ENCODE measurements at places on chromosomes 3 and 15.

- DNase-seq: no peak
Observed at GRCh38 chr3:178182337-178182779, 353.9 kb upstream of the KCNMB2 start.

DNA sequence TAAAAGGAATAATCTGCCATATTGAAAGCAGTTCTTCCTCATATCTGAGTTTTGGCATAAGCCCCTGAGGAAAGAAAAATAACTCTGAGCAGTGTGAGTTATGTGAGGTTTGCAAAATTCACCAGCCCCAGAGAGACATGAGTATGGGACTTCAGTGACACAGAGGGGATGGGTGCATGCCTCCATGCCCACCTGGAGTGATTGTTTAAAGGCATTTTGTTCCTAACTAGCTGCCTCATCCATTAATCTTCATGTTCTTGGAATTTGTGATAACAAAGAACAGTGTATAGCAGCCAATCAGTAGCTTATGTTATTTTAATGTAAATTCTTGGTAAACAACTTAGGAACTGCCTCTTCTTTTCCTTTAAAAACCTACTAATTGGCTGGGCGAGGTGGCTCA is 11.1 kb upstream of the ESYT3 start:
- DNase-seq: no peak

DNA sequence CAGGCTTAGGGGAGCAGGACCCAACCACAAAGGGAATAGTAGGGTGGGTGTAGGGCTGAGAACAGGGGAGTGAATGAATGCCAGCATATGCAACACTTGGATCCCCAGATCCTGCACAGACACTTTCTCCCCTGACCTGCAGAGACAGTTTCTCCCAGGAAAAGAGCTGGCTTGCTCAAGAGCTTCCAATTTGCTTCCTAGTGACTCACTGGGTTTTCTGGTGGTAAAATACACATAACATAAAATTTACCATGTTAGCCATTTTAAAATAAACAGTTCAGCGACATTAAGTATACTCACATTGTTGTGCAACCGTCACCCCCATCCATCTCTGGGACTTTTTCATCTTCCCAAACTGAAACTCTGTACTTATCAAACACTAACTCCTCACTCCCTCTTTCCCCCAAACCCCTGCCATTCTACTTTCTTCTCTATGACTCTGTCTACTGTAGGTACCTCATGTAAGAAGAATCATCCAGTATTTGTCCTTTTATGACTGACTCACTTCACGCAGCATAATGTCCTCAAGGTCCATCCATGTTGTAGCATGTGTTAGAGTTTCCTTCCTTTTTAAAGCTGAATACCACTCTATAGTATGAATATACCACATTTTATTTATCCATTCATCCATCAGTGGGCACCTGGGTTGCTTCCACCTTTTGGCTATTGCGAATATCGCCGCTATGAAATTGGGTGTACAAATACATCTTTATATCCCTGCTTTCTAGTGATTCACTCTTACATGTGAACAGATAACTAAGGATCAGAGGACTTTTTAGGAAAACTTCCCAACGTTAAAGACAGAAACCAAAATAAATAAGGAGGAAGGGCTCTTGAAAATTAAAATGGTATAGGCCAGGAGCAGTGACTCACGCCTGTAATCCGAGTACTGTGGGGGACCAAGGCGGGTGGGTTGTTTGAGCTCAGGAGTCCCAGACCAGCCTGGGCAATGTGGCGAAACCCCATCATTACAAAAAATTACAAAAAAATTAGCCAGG is 95.6 kb upstream of the TJP1 start:
- DNase-seq: no peak

- no peak for DNase-seq
Observed at GRCh38 chr3:124178531-124178930, 186.6 kb upstream of the ROPN1 start.

DNA sequence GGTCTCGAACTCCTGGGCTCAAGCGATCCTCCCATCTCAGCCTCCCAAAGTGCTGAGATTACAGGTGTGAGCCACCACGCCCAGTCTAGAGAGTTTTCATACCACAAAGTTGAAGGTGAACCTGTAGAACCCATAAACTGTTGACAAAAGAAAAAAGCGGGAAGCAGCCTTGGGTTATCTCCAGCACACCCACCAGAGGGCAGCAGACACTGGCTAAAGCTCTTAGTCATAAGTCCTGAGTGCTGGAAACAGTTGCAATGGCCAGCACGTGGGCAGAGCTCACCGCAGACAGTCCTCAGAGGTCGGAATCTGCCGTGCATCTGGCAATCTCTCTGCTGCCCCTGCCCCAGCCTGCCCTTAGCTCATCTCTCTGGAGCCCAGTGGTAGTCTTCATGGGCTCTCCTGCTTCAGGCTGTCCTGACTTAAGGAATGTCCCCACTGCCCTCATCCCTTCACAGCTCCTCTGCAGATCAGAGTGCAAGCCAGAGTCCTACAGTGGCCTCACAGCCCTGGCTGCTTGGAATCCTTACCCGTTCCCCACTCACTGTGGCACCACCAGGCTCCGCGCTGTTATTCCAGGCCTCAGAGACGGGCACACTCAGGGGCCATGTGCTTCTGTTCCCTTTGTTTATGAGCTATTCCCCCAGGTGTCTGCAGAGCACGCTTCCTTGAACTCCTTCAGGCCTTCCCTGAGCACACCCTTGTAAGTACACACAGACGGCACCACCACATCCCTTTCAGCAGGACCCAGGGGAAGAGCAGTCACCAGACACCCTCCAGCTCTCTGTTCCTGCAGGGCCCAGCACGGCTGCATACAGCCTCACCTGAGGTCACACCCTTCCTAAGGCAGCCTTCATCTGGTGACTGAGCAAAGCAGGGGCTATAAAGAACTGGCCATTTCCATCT is 8.8 kb upstream of the ELP6 start:
- peak; percentile 32 for DNase-seq

GRCh38 chr15:55218056-55218455 is 21.3 kb upstream of the RSL24D1 start:
- DNase-seq: no peak

GRCh38 chr3:135197246-135197645 is 402.2 kb downstream of the EPHB1 start:
- DNase-seq: no peak

DNA sequence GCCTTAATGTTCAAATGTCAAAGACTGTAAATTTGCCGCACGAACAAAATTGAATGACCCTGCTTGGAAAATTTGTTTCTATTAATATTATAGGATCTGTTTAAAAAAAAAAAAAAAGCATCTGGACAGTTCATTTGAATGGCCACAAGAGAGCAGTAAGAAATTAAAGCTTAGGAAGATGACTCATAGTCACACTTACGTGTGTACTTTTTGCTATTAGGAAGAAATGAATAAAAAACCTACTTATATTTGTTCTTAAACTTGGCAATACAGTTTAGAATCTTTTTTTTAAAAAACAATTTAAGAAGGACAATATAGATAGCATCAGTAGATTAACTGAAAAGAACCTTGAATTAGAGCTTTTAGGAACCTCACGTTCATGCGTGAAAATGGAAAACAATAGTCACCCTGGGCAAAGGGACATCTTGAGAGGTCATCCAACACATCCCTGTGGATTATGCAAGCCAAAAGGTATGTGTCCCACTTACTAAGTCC is 621.8 kb downstream of the MECOM start:
- DNase-seq: no peak

- DNase-seq: peak; percentile 7
Observed at GRCh38 chr15:66774001-66774814, 72.2 kb downstream of the SMAD6 start.

GRCh38 chr15:25464784-25465183 is 26.0 kb upstream of the UBE3A start:
- no peak for DNase-seq

DNA sequence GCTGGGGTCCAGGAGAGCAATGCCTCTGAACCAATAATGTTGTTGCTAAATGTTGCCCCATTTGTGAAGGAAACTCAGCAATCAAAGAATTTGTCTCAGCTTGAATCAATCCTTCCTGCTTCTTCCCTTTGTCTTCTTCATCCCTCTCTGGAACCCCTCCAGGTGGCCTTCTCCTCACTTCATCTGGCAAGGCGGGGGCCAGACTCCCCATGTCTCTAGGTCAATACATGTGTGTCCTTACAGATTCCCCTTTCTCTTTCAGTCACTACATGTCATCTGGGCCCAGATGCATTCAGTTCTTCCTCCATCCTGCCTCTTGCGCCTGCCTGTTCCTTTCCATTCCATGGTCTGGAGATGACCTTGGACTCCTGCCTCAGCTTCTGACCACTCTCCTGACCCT is 8.0 kb upstream of the LTF start:
- DNase-seq: no peak

- no peak for DNase-seq
Observed at GRCh38 chr3:193831495-193832455, 238.8 kb downstream of the OPA1 start.

DNA sequence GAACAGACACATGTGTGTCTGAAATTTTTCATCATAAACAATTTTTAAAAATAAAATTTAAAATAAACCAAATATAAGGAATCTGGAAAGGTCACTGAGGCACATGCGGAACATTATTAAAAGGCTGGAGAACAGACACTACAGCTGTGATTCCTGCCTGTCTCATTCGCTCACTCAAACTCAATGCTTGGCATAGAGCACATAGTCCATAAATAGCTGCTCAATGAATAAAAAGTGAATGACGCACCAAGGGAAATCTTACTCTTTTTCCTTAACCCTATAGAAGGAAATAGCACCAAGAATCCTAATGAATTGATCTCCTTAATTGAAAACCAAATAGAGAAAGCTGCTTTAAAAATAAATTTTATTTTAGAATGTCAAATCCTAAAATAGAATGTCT is 98.4 kb downstream of the FSIP1 start:
- no peak for DNase-seq

DNA sequence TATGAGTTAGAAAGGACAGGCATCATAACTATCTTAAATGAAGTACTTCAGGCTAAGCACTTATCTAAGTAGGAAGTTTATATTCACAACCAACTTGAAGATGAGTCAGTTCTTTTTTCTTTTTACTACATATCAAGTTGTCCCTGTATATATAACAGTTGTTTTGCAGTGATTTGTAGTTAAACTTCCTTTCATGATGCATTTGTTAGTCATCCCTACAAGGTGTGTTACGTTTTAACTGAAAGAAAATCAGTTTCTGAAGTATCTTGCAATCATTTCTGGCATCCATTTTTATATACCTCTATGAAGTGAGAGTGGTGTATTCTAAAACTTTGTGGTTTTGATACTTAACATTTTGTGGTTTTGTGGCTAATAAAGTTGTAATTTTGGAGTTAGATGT is 46.1 kb downstream of the ZFAND6 start:
- no peak for DNase-seq

All from stimulated activated CD4-positive, alpha-beta T cell treated with anti-CD3 and anti-CD28 coated beads, TNF-alpha, amount 100 ng/mL, for 1 hour (primary cell).